CD4-positive, alpha-beta T cell treated with Interleukin-15 for 1 hour (primary cell): ENCODE measurements at places on chromosomes 11 and 22.
A peak's percentile ranks its signal among the peaks of the same experiment; 100 is the strongest.

GRCh38 chr22:48416396-48417224, 1411.1 kb downstream of the BRD1 start:
- DNase-seq = no peak

DNA sequence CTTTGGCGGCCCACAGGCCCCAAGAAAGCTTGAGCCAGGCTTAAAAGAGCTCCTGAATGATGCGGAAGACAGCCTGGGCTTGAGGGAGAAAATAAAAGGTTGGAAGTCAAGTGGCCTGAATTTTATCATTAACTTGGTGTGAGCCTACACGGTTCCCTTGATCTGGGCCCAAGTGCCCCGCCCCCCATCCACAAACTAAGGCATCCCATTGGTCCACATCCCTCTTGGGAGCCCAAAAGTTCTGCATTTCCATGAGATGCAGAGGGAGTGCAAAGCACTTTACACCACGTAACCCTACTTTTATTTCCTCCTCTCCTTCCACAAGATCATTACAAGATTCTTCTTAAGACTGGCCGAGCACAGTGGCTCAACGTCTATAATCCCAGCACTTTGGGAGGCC, 22.2 kb downstream of the LARGE1 start:
- DNase-seq = no peak

DNA sequence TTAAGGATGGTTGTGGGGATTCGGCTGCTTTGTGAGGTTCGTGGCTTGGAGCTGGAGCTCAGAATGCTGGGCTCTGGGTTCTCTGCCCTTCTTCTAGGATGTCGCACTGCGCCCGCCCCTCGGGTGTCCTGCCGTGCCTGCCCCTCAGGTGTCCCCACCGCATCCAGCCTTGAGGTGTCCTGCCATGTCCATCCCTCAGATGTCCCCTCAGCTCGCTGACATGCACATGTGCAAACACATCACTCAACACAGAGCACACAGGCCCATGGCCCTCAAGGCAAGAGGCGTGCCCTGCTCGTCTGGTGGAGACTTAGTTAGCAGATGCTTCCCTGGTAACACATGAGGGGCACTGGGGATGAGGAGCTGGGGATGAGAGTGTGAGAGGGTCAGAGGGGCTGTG, 359.3 kb downstream of the TBC1D22A start:
- no peak for DNase-seq

DNA sequence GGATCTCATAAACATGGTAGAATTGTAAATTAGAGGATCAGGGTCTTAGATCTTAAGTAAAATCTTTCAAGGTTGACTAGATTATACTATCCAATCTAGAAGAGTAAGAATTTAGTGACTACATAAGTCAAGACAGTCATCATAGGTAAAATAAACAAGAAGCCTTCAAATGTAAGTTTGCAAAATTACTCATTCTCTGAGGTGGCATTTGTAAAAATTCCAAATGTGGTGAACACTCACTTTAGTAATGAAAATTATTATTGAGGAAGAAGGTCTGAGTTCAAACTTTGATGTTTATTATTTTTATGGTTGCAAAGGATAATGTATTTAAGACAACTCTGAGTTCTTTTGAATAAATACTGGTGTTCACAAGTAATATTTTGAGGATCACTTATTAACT, 4.6 kb downstream of the HYLS1 start:
- DNase-seq = no peak

- DNase-seq = no peak
Observed at GRCh38 chr11:112016765-112017376, 8.3 kb upstream of the DLAT start.

DNA sequence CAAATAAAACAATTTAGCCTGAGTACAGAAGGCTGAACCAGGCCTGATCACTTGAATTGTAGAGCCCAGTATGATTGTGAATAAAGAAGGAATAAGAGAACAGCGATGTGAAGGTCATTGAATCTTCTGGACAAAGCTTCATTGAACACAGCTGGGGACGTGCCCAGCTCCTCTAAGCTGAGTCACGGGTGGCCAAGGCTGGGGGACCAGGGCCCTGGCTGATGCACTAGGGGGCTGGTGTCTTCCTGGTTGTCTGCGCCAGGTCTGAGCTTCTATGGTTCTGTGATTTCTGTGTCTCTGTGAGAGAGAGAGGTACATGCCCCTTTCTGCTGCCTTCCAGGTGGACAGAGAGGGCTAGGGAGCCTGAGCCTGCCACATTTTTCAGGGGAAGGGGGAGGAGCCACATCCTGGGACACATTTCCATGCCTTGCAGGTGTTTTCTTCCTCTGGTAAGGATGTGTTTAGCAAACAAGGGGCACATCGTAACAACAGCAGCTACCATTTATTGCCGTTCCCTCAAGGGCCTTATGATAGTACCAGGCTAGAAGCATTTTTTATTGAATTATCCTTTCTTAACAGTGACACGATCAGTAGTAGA, 135.7 kb downstream of the C11orf91 start:
- DNase-seq = no peak

DNA sequence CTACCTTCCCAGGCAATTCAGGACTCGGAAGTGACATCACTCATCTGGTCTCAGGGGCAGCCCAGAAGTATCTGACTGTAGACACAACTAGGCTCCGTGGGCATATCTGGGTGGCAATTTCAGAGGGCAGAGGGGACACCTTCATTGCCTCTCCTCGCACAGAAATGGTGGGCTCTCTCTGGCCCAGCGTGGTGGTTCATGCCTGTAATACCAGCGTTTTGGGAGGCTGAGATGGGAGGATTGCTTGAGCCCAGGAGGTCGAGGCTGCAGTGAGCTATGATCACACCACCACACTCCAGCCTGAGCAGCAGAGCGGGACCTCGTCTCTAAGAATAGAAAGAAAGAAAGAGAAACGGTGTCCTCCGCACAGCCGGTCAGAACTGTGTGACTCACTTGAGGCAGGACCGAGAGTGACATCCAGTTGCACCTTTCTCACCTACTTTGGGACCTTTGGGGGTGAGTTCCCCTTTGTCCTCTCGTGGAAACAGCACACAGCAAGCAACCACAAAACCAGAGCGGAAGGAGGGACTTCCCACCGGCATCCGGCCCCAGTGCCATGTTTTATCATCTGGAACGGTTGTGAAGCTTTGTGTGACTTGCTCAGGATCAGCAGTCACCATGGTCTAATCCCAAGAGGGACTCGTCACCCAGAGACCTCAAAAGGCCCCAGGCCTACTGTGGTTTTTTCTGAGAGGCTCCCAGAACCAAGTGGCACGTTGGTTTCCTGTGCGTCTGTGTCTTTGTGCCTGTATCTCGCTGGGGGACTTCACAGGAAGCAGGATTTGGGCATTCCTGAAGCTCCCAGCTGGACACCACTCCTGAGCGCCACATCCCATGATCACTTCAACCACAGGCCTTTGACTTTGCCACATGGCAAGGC, 38.4 kb upstream of the EMID1 start:
- DNase-seq = peak; percentile 81

DNA sequence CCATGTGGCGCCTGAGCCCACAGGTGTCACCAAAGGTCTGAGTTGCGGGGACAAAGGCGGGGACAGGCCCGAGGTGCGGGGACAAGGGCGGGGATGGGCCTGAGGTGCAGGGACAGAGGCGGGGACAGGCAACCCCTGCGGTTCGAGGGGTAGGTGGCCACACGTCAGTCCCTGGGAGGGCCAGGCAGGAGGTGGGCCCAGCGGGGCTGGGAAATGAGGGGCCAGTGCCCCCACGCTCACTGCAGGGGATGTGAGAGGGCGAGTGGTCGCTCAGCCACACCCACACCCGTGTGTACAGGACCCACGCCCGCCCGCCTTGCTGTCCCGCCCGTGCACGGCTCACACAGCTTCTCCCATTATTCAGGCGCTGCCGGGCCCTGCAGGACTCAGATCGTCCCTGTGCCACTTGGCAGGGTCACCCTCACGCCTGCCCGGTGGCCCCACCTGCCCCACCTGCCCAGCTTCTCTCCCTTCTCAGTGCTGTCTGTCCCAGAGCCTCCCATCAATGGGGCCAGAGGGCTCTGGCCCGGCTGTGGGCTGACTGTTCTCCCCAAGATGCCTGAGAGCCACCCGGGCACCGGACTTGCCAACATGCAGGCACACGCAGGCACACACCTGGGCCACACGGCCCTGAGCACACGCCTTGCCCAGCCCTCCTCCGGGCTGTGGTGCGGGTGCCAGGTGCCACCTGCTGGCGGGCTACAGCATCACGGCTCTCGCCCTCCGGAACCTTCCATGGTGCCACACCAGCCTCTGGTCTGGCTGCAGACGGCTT, 14.2 kb upstream of the MUC6 start:
- DNase-seq = peak; percentile 67

DNA sequence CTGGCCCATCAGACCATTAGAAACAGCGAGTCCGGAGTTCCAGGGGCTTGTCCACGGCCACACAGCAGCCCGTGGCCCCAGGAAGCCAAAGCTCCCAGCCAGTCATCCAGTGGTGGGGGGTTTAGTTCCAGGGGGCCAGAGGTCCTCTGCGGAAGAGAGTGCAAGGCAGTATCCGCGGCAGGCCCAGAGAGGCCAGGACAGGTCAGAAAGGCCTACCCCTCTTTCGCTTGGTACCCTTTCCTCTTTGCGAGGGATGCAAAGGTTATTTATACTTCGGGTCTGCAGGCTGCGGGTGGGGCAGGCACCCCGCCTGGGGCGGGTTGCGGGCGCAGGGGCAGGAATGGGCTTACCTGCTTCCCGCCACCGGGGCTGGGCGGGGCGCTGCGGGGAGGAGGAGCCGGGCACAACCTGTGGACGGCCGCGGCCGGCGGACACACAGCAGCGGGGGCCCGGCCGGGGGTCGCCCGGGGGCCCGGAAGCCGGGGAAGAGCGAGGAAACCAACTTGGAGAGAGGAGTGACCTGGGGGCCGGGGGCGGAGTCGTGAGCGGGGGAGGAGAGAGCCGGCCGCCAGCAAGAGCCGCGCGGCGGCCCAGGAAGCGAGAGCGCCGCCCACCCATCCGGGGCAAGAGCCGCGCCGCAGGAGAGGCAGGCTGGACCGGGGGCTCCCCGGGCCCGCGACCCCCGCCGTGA, at the start of gene SH3BP1:
Gene SH3BP1, plus strand, starts transcription at position 600 of the 691 bp plus-strand sequence. CDS start 119 bp downstream, outside the sequence.
- peak; percentile 46 for DNase-seq
